Pancreas (tissue), 10 donors: ENCODE measurements at places on chromosomes 5 and 9. TPM values are rescaled to one million over a fixed set of nuclear protein-coding genes. Genes with fewer than 3 reads are reported as not detected.

Gene NPR3
- total RNA-seq: 0.35 TPM

Gene NEUROG1
- not detected for total RNA-seq

Gene TMEM215
- total RNA-seq: 0.09 TPM

Gene IFNE
- total RNA-seq: not detected

Gene OR1Q1
- total RNA-seq: not detected

Gene EIF4E1B
- total RNA-seq: not detected

Gene ALDH1A1
- 141 TPM for total RNA-seq

Gene QRFP
- not detected for total RNA-seq

Gene PALM2AKAP2
- total RNA-seq: 5.3 TPM

Gene TRPM6
- total RNA-seq: 0.55 TPM

Gene GABRA1
- total RNA-seq: not detected

Gene EFNA5
- 3.8 TPM for total RNA-seq

Gene CMYA5
- 0.20 TPM for total RNA-seq

Gene PKD2L2
- 0.23 TPM for total RNA-seq

Gene FAM174A
- 10.2 TPM for total RNA-seq

Gene HIGD2A
- total RNA-seq: 30.6 TPM

Gene C5orf58
- not detected for total RNA-seq

Gene CCDC180
- 3.4 TPM for total RNA-seq

Gene ANKRD18B
- total RNA-seq: 0.57 TPM

Gene SLC25A48
- total RNA-seq: 1.2 TPM

Gene ADGRD2
- not detected for total RNA-seq

Gene PCDHB2
- 2.2 TPM for total RNA-seq

Gene EPB41L4B
- total RNA-seq: 97.8 TPM

Gene IL31RA
- total RNA-seq: 0.19 TPM

Gene OLFML2A
- total RNA-seq: 6.0 TPM

Gene INSL4
- not detected for total RNA-seq

Gene RNF208
- total RNA-seq: 3.3 TPM

Gene DNAH5
- 1.3 TPM for total RNA-seq

Gene MCIDAS
- 0.32 TPM for total RNA-seq

Gene S100Z
- total RNA-seq: not detected

Gene C9orf153
- total RNA-seq: 0.13 TPM

Gene COL15A1
- 9.4 TPM for total RNA-seq

Gene SPATA31A3
- total RNA-seq: not detected

Gene GRIN1
- not detected for total RNA-seq

Gene CER1
- not detected for total RNA-seq

Gene PCDHA7
- total RNA-seq: 0.62 TPM

Gene HOMER1
- total RNA-seq: 0.67 TPM

Gene PCDHGC4
- 0.41 TPM for total RNA-seq

Gene LHX3
- total RNA-seq: not detected

Gene SLC45A2
- total RNA-seq: not detected

Gene SH3TC2
- total RNA-seq: 0.14 TPM

Gene PPIC
- 12.6 TPM for total RNA-seq

Gene TAF1L
- not detected for total RNA-seq

Gene PRR16
- 0.19 TPM for total RNA-seq

Gene RPP25L
- total RNA-seq: 10.0 TPM

Gene ACOT12
- 0.06 TPM for total RNA-seq

Gene IL5
- not detected for total RNA-seq

Gene COL23A1
- total RNA-seq: 0.43 TPM

Gene GFPT2
- total RNA-seq: 0.83 TPM

Gene NR6A1
- 2.6 TPM for total RNA-seq

Gene C5orf52
- total RNA-seq: not detected

Gene HAVCR1
- not detected for total RNA-seq

Gene NR2F1-AS1
- 1.9 TPM for total RNA-seq

Gene CACNA1B
- 0.32 TPM for total RNA-seq

Gene COL5A1
- total RNA-seq: 17.3 TPM

Gene CMBL
- 11.8 TPM for total RNA-seq

Gene IQGAP2
- total RNA-seq: 43.3 TPM

Gene SYK
- 41.1 TPM for total RNA-seq

Gene CATSPER3
- total RNA-seq: 0.29 TPM

Gene SVEP1
- total RNA-seq: 4.7 TPM
